ENCODE measurements at places on chromosomes 16 and 17.

GRCh38 chr17:11369575-11369974, 128.6 kb downstream of the SHISA6 start:
- DNase-seq: no peak

DNA sequence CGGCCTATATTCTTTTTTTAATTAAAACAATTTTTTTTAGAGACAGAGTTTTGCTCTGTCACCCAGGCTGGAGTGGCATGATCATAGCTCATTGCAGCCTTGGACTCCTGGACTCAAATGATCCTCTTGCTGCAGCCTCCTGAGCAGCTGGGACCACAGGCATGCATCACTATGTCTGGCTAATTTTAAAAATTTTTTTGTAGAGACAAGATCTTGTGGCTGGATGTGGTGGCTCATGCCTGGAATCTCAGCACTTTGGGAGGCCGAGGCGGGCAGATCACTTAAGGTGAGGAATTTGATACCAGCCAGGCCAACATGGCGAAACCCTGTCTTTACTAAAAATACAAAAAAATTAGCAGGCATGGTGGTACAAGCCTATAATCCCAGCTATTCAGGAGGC, 54.8 kb upstream of the MSI2 start:
- no peak for DNase-seq

DNA sequence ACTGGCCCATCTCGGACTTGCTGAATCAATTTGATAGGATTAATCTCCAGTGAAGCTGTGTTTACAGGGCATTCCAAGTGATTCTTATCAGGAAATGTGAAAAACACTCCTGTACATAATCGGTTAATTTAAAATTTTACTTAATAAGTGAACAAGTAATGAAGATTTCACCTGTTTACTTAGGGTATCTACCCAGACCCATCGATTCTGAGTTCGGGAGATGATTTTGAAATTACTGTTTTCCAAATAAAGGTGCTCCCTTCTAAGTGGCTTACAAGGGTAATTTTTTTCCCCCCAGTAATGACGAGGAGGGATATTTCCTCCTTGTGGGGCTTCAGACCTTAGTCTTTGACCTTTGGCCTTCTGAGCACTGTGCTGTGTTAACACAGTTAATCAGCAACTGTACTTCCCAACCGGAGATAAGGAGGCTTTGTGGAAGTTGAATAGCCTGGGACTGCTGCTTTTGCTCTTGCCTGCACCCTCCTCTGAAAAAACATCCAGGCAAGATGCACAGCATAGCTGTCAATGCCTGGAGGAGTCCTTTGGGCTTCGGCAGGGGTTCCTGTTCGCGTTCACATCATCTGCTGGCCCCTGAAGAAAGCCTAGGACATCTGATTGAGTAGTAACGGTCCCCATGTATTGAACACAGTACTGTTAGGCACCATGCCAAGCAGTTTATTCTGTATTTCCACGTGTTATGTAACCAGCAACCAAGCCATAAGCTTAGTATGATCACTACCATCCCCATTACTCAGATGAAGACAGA, 1.8 kb downstream of the FAHD1 start:
- no peak for DNase-seq

DNA sequence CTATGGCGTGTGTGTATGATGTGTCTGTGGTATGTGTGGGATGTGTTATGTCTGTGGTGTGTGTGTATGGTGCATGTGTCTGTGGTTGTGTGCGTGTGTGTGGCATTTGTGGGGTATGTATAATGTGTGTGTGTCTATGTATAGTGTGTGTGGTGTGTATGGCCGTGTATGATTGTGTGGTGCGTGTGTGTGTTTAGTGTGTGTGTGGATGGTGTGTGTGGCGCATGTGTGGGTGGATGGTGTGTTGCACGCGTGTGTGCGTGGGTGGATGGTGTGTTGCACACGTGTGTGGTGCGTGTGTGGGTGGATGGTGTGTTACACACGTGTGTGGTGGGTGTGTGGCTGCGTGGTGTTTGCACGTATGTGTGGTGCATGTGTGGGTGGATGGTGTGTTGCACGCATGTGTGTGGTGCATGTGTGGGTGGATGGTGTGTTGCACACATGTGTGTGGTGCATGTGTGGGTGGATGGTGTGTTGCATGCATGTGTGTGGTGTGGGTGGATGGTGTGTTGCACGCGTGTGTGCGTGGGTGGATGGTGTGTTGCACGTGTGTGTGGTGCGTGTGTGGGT, 5.6 kb upstream of the SLC38A10 start:
- no peak for DNase-seq

- no peak for DNase-seq
These were observed 147.1 kb downstream of the FOXL1 start for GRCh38 chr16:86725401-86725800.

DNA sequence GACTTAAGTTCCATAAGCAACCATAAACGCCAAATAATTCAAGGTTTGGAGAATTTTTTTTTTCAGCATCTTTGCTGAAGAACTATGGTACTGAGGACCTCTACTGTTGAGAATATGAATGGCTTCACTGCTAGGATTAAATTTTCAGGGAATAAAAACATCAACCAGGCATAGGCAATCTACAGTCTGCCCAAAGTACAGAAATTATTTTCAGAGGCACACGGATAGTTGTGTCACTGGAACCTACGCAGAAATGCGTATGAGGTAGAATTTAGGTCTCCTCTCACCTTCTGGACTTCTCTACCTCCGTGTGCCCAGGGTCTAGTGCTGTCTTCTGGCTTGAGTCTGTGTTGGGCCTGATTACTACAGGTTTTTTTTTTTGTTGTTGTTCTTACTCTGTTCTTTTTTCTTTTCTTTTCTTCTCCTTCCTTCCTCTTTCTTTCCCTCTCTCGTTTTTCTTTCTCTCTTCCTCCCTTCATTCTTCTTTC, 39.7 kb downstream of the NACA2 start:
- peak; percentile 44 for DNase-seq

GRCh38 chr17:31527606-31528005, 136.1 kb downstream of the RAB11FIP4 start:
- no peak for DNase-seq

DNA sequence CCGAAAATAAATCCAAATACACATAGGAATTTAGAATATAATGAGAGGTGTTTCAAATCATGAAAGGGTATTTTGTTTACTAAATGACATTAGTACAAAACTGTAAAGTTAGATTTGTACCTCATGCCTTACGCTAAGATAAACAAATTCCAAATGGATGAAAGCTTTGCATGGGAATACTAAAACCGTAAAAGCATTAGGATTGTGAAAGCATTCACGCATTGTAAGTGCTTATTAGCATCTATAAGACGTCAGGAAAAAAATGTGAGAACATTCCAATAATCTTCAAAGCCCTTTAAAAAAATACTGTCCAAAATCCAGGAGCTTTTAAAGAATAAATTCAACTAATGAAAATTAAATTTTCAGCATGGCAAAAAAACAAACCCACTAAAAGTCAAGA, 24.8 kb upstream of the ALOX15 start:
- DNase-seq: no peak

GRCh38 chr16:69663846-69664245, 62.5 kb downstream of the NQO1 start:
- DNase-seq: no peak

DNA sequence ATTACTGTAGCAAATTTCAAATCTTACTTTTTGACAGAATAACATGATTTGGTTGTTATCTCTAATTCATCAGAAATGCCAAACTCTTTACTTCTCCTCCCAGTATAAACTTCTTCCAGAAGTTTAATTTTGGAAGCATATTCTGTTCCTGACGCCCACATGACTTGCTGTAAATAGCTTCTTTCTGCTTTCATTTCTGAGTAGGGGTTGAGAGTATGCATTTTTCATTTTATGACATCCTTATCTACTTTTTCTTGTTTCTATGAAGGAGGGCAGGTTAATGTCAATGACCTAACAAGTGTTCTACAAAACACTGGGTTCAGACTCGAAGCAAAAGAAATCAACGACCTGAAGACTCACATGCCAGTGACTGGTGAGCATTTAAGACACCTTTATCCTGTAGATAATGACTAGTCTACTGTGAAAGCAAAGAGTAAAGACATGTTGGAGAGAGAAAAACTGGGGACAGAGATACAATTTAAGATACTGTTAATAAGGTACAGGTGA, 36.5 kb upstream of the EFCAB3 start:
- DNase-seq: no peak

GRCh38 chr16:49854796-49855203, 1.1 kb downstream of the ZNF423 start:
- DNase-seq: no peak

DNA sequence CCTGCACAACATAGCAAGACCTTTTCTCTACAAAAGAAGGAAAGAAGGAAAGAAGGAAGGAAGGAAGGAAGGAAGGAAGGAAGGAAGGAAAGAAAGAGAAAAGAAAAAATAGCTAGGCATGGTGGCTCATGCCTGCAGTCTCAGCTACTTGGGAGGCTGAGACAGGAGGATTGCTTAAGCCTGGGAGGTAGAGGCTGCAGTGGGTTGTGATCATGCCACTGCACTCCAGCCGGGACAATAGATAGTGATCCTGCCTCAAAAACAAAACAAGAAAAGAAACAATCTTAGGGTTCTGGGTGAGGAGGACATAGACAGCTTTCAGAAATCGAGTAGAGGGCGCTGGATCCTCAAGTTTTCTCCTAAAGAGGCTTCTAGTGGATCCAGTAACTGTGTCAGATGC, 59.7 kb upstream of the CLEC3A start:
- DNase-seq: no peak

DNA sequence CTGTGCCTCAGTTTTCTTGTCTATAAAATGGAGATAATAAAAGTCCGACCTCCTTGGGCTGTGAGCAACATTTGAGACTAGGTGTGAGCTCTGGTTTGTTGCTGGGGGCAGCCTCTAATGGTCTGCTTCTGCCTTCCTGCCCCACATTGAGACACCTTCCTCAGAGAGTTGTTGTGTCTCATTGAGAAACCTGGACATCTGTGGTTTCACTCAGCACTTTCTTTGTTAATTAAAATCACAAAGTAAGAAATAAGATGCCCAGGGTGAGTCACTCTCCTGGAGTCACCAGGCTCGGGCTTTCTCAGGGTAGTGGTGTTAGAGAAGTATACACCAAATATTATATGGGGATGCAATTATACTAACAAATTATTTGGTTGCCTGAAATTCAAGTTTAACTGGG, 389.2 kb upstream of the SALL1 start:
- DNase-seq: peak; percentile 49

- no peak for DNase-seq
These were observed 10.6 kb downstream of the CTRB1 start for GRCh38 chr16:75229172-75230031.

DNA sequence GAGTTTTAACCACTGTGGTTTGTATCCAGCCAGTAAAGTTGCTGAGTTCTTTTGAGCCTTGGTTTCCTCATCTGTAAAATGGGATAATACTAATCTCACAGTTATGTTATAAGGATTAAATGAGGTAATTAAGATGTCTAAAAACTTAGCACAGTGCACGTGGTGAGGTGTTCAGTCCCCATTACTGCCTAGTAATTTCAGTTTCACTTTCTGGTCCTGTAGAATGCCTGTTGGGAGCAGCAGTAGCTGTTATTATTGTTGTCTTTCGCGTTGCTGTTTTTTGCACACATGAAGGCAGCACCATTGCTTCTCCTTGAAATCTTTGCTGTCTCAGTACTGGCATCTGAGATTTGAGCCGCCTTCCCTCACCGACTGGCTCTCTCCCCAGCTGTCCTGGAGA, 182.4 kb downstream of the DNAH9 start:
- DNase-seq: no peak
